Aorta (tissue), 5 donors: ENCODE measurements at places on chromosomes 4 and X. TPM values are rescaled to one million over a fixed set of nuclear protein-coding genes. Genes with fewer than 3 reads are reported as not detected.

NXF2 gene
- total RNA-seq, result not detected

- peaks cover 10% of the 10 kb centered on the region for H3K4me1 ChIP-seq
- no peak overlapping the region for H3K4me3 ChIP-seq
- no peaks in the 10 kb centered on the region for H3K36me3 ChIP-seq
- H3K27ac ChIP-seq, result peak overlapping the region; percentile 88
- no peak for DNase-seq
Measured at GRCh38 chr4:151991001-151991883, 230.4 kb upstream of the GATB start.

DNA sequence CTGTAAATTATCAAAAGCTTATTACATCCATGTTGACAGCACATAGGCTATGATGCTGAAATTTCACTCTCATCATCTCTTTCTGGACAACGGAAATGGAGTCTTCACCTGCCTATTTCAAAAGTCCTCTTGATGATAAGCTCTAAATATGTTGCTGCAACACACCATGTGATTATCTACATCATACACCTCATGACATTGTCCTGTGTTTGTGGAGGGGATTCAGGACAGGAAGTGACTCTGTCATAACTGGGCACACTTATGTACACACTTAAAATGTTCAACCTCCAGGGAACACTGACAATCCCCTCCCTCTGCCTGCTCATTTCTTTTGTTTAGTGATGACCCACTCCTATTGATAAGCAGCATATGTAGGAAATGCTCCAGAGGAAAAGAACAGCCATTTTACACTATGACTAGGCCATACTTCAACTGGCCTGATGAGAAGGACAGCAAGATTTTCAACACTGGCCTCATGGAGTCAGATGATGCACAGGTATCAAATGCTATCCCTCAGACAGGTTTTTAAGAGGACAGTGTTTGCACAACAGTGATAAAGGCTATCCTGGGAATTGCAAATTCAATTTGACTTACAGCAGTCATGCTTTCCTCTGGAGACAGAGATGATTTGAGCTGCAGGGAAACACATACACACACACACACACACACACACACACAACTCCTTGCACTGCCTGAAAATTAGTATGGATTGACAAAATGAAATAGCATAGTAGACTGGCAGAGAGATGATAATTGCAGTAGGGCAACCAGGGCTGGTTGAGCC lies 163.3 kb upstream of the RASGEF1B start:
- no peak for DNase-seq
- no peaks in the 10 kb centered on the region for H3K36me3 ChIP-seq
- H3K27ac ChIP-seq, result no peak overlapping the region
- H3K27me3 ChIP-seq, result no peaks in the 10 kb centered on the region
- no peaks in the 10 kb centered on the region for H3K4me1 ChIP-seq

DNA sequence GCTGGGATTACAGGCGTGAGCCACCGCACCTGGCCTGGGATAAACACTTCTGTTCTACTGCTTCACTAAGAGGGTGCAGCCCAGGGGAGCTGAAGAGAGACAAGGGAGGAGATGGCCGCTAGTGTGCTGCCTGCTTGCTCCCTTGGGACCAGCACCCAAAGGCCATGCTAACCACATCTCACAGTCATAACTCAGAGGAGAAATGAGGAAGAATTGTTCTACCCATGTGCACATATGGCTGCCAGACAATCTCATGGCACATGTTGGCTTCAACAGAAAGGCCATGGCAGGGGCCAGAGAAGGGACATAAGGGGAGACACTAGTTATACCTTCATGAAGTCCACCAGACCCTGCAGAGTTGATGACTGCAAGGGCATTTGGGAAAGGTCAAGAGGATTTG lies 22.4 kb downstream of the CLDN22 start:
- no peak overlapping the region for H3K27ac ChIP-seq
- H3K36me3 ChIP-seq, result peaks cover 4% of the 10 kb centered on the region
- no peaks in the 10 kb centered on the region for H3K27me3 ChIP-seq
- no peak for DNase-seq
- no peak overlapping the region for H3K4me3 ChIP-seq

GRCh38 chr4:7323872-7324650 lies 110.7 kb downstream of the PSAPL1 start:
- no peak overlapping the region for H3K4me3 ChIP-seq
- H3K27me3 ChIP-seq, result no peaks in the 10 kb centered on the region
- peak; percentile 56 for DNase-seq
- H3K36me3 ChIP-seq, result no peaks in the 10 kb centered on the region
- H3K4me1 ChIP-seq, result no peaks in the 10 kb centered on the region

TRPC5OS gene
- total RNA-seq, result not detected

DNA sequence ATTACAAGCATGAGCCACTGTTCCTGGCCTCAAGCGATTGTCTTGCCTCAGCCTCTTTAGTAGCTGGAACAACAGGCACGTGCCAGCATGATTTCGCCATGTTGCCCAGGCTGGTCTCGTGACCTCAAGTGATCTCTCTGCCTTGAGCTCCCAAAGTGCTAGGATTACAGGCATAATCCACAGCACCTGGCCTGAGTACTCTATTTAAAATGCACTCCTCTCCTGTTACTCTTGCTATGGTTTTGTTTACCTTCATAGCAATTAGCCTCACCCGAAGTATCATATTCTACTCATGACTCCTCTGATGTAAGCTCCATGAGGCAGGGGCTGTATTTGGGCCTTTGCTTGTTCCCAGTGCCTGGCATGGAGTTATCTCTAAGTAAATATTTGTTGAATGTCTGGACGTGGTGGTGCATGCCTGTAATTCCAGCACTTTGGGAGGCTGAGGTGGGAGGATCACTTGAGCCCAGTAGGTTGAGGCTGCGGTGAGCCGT lies 92.5 kb upstream of the SLC34A2 start:
- H3K36me3 ChIP-seq, result no peaks in the 10 kb centered on the region
- no peaks in the 10 kb centered on the region for H3K4me1 ChIP-seq
- H3K27me3 ChIP-seq, result no peaks in the 10 kb centered on the region

DNA sequence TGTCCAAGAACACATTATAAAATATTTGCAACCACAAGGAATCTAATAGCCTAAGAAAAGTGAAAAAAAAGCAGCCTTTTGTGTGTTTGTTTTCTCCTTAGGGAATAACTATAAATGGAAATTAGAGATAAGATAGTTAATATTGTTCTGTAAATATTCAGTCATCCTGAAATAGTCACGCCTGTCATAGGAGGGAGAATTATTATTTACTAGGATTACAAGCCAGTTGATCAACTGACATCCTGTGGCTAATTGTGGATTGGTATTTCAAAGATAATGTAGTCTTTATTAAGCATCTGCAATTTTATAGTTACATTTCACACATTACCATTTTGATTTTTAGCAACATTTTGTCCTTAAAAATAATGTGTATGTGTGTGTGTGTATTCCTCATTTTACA lies 118.6 kb downstream of the CCSER1 start:
- no peak overlapping the region for H3K27ac ChIP-seq
- DNase-seq, result no peak
- H3K4me3 ChIP-seq, result no peak overlapping the region
- H3K4me1 ChIP-seq, result no peaks in the 10 kb centered on the region
- H3K27me3 ChIP-seq, result no peaks in the 10 kb centered on the region

PNMA5 gene
- not detected for total RNA-seq
